ENCODE measurements at places on chromosomes 7 and 10.

DNA sequence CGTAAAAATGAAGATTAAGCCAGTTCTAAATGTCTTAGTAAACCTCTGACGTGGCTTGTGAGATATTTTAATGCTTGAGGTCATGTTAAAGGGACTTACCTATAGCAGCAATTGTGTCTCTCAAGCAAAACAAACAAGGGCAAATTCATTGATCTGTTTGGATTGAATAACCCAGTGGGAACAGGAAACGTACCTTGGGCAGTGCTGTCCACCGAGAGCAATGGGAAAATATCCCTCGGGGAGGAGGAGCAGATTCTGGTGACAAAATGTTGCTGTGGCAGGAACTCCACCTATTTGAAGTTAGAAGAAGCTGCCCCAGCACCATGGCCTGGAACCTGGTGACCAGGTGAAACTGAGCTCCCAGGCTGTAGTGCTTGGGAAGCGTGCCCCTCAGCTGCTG, 107.1 kb upstream of the FZD8 start:
- DNase-seq: no peak

- DNase-seq: no peak
These were observed 256.3 kb downstream of the GRID1 start for GRCh38 chr10:86110156-86110786.

- DNase-seq: no peak
These were observed 68.8 kb downstream of the TMEM130 start for GRCh38 chr7:98800996-98801395.

GRCh38 chr10:132446661-132447445, 49.9 kb downstream of the PWWP2B start:
- peak; percentile 68 for DNase-seq

DNA sequence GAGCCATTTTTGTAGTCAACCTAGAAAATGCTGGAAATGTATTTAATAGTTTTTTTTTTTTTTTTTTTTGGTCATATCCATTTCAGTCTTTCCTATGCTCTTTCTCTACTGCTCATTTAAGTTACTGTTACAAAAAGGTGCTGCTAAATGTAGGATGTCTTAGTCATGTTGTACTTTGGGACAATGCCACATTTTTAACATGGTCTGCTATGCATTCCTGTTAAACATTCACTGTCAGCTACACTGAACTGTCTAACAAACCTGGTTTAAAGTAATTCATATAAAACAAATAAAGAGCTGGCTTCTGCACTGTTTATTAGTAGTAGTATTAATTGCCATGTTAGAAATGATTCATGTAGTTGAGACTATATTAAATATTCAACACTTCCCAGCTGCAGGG, 108.6 kb downstream of the NSUN6 start:
- no peak for DNase-seq

Measured in T-helper 2 cell treated with Interferon-gamma antibody and Interleukin-4, amounts not matched to agents 5 μg/mL and 100 μg/mL, for 36 hours (primary cell).